ENCODE measurements at places on chromosomes 11 and 22. TPM values are rescaled to one million over a fixed set of nuclear protein-coding genes. Genes with fewer than 3 reads are reported as not detected.

Gene OR52N2
- not detected for total RNA-seq

GRCh38 chr11:47268448-47269001 is 1.4 kb upstream of the MADD start:
- no peak for DNase-seq

Gene FAM181B
- total RNA-seq: 0.27 TPM

Gene RFPL3
- total RNA-seq: not detected

GRCh38 chr11:35006389-35007128 is 90.1 kb downstream of the PDHX start:
- no peak for DNase-seq

Gene DEFB108B
- total RNA-seq: not detected

Gene CREB3L1
- 200 TPM for total RNA-seq

GRCh38 chr11:131404010-131404409 is 33.6 kb downstream of the NTM start:
- DNase-seq: no peak

DNA sequence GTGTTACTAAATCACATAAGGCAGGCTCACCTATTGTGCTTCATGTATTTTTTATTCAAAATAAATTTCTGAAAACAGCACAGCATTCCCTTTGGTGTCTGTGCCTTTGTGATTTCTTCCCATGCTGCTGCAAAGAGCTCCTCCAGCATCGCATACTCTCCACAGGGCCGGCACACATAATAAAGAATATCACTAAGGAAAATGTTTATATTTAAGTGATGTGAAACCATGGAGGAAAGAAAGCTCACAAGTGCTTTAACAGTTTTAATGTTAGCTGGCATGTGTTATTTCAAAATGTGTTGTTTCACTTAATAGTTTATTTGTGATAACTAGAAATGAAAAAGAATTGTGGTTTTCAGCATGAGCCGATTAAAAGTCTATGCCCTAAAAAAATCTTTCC is 241.3 kb upstream of the ANO3 start:
- no peak for DNase-seq

- peak; percentile 20 for DNase-seq
Observed at GRCh38 chr11:285021-285893, 3.7 kb upstream of the PGGHG start.

- DNase-seq: no peak
Observed at GRCh38 chr11:76469141-76469540, 24.3 kb downstream of the EMSY start.

- DNase-seq: no peak
Observed at GRCh38 chr22:28629420-28630176, 50.0 kb downstream of the TTC28 start.

Gene SYT7
- total RNA-seq: 18.6 TPM
